Tongue (tissue), 3 donors: ENCODE measurements at places on chromosomes 5 and 9. TPM values are rescaled to one million over a fixed set of nuclear protein-coding genes. Genes with fewer than 3 reads are reported as not detected.

The LRRC19 gene
- total RNA-seq, result not detected

- DNase-seq, result peak; percentile 54
Measured at GRCh38 chr9:136742591-136743391, at the start of gene LCN10. TSS of gene LCN10 (minus strand) at chr9:136742940. CDS start at chr9:136742903, 37 bp downstream.

GRCh38 chr9:90007516-90008440 lies 403.0 kb downstream of the GADD45G start:
- peak; percentile 41 for DNase-seq

DNA sequence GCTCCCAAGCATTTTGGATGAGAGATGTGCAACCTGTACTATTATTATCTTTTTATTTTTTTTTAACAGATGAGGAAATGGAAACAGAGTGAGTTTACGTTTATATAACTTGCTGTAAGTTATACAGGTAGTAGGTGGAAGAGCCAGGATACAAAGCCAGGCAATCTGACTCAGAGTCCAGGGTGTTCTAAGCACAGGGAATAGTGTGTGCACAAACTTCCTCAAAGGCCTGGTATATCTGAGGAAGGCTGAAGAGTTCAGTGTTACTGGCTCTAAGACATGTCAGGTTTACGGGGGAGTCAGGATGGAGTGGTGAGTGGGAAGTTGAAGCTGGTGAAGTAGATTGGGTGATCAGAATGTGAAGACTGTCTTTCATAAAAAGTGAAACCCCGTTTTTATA lies 353.6 kb downstream of the KDM4C start:
- no peak for DNase-seq

DNA sequence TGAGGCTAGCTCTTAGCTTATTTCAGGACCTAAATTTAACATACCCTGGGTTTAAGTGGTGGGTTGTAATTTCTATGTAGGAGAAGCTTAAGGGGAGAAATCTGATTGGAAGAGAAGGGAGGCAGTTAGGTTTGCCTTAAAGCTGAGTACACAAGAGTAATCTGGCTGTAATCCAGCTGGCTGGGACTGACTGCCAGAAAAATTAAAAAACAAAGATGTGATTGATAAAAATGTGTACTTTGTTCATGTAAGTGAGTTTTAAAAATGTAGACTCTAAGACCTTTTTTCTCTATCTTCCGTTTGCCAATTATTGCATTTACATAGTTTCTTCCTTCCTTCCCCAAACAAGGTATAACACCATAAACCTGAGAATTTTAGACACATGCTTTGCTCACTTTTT lies 17.5 kb upstream of the MSMP start:
- DNase-seq, result peak; percentile 76
